ENCODE measurements at places on chromosomes 6 and 20.

DNA sequence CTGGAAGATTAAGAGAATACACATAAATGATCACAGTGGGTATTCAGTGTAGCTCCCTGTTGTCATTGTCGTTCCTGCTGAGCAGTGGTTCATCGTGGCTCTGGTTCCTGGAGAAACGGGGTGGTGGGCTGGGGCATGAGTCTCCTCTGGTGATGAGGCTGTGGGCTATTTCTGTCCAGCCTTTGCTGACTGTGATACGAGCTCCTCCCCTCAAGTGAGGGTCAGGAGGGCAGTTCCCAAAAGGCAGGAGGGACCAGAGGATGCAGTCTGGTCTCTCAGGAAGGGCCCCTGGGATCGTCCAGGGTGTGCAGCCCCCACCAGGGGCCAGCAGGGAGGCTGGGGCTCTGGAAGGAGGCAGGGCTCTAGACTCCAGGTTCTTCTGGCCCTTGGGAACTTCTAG lies 31.1 kb upstream of the DLGAP4 start:
- no peak for DNase-seq

DNA sequence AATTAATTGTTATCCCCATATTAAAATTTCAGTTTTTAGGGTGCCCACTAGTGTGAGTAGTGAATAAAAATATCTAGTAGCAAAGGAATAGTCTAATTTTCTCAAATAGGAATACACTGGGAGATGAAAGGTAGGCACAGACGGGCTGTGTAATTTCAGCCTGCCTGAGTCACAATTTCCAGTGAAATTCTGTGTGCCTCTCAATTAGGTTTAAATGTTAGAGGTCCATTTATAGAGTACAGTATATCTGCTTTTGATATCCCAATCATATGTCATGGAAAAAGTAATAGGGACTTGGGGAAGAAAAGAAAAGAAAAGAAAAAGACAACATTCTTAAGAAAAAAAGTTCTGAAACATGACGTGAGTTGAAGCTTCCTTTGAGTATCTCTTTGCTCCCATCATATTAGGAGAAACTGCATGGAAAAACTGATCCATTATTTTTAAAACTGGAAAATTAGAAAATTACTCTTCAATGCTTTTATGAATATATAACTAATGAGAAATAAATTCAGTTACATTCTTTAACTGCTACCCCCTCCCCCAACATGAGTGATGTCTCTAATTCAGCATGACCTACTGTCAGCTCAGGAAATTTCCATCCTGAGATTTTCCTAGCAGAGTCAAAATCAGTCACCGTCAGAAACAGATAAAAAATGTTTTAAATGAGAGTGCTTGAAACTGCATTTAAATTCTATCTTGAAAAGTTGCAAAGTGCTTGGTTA lies 473.8 kb upstream of the HSF2 start:
- no peak for DNase-seq

DNA sequence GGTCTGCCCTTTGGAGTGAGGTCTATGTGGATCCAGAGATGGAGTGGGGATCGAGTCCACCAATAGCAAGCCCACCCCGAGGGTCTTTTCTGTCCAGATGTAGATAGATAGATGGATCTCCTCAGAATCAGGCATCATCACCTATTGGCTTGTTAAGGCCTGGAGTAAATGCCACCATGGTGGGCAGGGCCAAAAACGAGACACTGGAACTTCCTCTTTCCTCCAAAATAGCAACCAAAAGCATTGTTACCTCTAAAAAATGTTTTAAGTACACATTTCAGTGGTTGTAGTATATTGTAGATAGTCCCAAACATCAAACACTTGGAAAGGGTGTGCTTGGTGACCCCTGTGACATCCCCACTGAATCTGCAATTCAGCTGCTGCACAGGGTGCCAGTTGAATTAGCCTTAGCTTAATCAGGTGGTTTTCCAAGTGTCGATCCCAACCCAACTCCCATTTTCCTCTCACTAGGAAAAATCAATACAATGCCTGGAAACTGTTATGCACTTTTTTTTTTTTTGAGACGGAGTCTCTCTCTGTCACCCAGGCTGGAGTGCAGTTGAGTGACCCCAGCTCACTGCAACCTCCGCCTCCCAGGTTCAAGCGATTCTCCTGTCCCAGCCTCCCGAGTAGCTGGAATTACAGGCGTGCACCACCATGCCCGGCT lies 35.0 kb upstream of the NELFCD start:
- DNase-seq, result no peak

GRCh38 chr6:132330759-132331158 lies 70.5 kb downstream of the MOXD1 start:
- DNase-seq, result no peak

DNA sequence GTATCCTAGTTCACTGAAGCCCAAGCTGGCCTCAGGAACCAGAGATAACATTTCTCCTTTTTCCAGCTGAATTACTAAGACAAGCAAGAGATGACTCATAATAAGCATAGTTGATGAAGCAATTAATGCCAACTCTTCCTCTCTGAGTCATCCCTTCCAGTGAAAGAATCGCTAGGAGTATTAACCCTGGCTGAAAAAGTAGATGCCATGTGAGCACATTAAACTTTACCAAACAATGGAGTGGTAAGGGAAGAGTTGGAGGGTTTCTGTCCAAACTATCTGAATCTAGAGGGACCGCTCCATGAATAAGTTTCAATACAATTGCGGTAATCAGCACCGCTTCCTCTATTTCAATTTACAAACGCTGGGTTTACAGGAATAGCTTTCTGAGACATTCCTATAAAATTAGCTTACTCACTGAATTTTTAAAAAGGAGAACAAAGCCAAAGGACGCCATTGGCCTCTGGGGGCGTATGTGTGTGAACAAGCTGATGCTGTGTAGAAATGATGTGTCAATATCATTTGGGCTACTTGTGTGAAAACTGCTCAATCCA lies 48.3 kb downstream of the ATXN1 start:
- DNase-seq, result no peak

- DNase-seq, result no peak
Measured at GRCh38 chr6:79421707-79422484, 115.3 kb downstream of the LCA5 start.

DNA sequence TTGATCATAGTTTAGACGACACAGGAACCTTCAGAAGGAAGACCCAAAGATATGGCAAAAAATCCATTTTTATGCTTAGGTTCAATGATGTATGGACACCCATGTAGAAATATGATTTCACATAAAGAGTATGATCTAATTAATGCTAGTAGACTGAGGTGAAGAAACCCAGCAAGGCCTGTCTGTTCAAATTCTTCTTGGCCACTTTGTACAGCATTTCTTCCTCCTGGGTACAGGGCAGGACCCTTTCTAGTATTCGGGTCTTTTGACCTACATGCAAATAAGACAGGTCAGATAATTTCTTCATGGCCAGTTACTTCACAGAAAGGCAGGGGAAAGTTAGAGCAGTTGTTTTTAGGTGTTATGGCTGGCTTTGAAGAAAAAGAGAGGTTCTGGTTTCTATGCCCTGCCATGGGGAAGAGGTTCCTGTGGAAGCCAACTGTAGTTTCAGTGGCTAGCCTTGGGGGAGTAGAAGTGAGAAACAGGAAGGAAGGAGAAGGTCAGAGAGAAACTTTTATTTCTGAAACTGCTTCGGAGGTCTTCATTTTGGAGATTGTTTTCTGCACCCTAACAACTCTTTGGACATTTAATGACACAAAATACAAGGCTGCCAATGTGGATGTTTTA lies 208.3 kb downstream of the PTPRK start:
- no peak for DNase-seq

- DNase-seq, result no peak
Measured at GRCh38 chr6:144722925-144723324, 437.8 kb downstream of the UTRN start.
